ENCODE measurements at places on chromosomes 7 and 10.

- no peak for DNase-seq
These were observed at the start of gene HOGA1 for GRCh38 chr10:97584060-97584797. Gene HOGA1, plus strand, starts transcription at chr10:97584389. Its CDS starts 315 bp downstream, at chr10:97584704.

- DNase-seq, result no peak
These were observed 19.6 kb upstream of the AGMO start for GRCh38 chr7:15581352-15581951.

GRCh38 chr10:17488848-17489247 lies 34.5 kb upstream of the ST8SIA6 start:
- DNase-seq, result no peak

- DNase-seq, result no peak
These were observed 143.8 kb upstream of the PCLO start for GRCh38 chr7:83306502-83306901.

GRCh38 chr7:93046641-93047040 lies 71.1 kb downstream of the SAMD9 start:
- no peak for DNase-seq

DNA sequence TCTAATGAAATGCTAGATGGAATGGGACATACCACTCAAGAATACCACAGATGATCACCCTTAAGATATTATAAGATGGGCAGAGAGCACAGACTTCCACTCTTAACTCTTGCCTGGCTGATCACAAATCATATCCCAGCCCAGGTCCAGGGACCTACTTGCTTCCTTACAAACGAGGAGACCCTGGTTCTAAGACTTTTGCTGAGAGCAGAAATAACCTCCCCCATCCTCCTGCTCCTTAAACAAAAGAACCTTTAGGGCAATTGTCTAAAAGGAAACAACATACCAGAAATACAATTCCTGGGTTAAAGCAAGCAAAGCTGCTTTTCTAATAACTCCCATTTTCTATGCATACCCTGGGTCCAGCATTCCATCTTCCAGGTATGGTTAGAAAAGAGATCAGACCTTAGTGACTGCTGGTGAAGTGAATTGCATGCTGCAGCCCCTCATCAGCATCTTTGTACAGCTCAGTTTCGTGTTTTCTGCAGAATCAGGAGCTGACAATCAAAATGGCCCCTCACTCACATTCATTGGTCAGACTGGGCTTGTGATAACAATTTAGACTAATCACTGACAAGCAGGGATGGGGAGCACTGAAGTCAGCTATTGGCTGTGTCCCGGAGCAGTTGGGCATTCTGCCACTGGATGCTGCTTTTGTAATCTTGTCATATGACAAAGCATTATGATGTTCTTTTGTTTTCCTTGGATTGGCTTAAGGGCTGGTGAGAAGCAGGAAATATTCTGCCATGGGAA lies 14.6 kb downstream of the IFIT3 start:
- no peak for DNase-seq

- no peak for DNase-seq
These were observed 193.8 kb downstream of the SNX10 start for GRCh38 chr7:26485367-26485934.

- DNase-seq, result no peak
These were observed 97.0 kb downstream of the LRMDA start for GRCh38 chr10:75528392-75528791.

DNA sequence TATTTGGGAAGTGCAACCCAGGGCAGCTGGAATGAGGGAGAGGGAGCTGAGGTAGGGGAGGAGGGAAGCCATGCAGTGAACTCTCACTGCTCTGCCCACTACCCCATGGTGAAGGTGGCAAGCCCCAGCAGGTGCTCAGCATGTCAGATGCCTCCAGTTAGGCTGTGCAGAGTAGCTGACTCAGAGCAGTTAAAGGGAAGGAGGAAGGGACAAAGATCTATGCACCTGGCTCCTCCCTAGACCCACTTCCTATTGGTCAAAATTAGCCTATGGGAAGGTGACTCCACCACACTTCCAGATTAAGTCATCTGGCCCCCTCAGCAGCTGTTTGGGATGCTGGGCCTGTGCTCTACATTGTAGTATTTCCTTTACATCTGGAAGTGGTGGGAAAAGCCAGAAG lies 125.7 kb upstream of the MTPN start:
- no peak for DNase-seq

- DNase-seq, result no peak
These were observed 99.5 kb upstream of the MXI1 start for GRCh38 chr10:110107887-110108286.

DNA sequence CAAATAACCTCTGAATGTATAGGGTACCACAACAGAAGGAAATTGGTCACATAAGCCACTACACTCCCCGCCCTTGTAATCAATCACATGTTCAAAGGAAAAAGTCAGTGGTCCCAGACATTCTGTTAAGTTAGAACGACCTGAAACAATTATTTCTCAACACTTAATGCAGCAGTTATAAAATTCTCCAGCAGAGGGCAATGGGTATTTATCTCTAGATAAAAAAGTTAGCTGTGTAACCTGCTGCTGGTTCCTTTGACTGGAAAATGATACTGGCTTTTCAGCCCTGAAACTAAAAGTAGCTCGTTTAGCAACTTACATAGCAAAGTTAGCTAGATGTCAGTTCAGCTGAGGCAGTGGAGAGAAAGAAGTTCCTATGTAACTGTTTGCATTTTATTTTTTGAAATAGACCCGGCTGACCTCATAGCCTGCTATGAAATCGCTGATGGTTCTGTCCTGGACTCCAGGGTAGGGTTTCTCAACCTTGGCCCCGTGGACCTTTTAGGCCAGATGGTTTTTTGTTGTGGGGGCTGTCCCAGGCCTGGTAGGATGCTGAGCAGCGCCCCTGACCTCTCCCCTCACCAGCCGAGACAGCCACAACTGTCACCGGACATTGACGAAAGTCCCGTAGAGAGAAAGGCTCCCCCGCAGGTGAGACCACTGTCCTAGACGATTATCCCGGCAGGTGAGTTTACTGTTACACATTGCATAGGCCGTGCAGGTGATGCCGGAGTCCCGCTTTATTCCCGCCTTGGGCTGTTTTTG lies 40.2 kb upstream of the PROSER2 start:
- no peak for DNase-seq

GRCh38 chr7:118759921-118760320 lies 535.4 kb downstream of the ANKRD7 start:
- DNase-seq, result no peak

DNA sequence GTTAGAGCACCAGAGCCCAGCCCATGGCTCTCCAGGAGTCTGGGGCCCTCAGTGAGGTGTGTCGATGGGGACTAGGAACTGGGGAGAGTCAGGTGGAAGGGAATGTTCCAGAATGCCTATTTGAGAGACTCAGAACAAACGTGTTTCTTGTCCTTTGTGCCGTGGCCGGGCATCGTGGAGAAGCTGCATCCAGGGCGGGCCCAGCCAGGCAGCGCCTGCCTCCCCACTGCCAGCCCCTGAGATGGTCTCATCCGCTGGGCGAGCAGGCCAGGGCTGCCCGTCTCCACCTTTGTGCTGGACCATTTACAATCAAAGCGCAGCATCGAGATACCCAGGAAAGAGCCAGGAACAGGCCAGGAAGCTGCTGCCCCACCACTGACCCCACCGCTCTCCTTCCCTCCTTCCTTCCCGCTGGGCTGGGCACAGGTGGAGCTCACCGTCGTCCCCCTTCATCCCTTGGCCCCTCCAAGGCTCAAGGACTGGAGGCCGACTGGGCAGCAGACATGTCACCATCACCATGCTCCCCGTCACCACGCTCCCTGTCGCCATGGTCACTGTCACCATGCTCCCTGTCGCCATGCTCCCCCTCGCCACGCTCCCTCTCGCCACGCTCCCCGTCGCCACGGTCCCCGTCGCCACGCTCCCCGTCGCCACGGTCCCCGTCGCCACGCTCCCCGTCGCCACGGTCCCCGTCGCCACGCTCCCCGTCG lies 71.1 kb upstream of the ADGRA1 start:
- DNase-seq, result no peak

- no peak for DNase-seq
These were observed 32.2 kb upstream of the SEMA3A start for GRCh38 chr7:84226759-84227158.
